ENCODE measurements at places on chromosomes 6 and 20.

DNA sequence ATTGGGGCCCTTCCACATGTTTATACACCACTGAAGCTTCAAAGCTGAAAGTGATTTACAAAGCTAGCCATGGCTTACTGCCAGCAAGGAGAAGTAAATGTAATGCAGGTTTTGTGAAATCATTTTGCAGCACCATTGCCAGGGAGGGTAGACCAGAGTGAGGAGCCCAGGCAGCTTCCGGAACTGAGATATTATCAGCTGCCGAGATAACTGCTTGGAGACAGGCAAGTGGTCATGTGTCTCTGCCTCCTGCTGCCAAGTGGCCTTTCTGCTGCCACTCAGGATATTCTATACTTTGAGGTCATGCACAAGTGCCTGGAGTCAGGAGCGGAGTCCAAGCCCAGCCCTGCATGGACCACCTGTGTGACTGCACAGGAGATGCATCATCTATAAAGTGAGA lies 160.2 kb downstream of the SYNDIG1 start:
- no peak for DNase-seq

- DNase-seq = no peak
Measured at GRCh38 chr6:106084106-106084988, 1.8 kb upstream of the PRDM1 start.

DNA sequence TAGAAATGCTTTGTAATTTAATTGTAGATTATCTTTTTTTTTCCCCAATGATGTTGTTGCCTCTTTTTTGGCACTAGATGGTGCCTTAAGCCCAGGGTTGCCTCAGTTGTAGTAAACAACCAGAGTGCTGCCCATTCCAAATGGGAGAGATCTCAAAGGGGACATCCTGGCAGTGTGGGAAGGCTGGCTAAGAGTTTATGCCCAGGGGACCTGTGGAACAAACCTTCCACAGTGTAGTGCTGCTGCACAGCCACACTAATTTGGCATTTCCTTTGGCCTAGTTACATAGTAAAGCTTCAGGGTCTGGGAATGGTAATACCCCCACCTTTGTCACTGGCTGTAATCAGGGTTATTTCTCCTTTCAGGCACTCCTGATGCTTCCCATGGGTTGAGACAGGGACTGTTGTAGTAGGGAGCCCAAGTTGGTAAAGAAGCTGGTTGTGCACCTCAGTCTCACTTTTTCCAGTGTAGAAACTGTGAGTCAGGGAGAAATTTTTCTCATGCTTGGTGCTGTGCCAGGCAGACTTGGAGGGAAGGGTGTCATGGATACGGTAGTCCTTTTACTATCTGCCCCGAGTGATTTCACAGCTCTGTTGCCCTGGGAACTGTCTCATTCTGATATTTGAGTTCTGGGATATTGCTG lies 177.8 kb upstream of the ECI2 start:
- peak; percentile 85 for DNase-seq

DNA sequence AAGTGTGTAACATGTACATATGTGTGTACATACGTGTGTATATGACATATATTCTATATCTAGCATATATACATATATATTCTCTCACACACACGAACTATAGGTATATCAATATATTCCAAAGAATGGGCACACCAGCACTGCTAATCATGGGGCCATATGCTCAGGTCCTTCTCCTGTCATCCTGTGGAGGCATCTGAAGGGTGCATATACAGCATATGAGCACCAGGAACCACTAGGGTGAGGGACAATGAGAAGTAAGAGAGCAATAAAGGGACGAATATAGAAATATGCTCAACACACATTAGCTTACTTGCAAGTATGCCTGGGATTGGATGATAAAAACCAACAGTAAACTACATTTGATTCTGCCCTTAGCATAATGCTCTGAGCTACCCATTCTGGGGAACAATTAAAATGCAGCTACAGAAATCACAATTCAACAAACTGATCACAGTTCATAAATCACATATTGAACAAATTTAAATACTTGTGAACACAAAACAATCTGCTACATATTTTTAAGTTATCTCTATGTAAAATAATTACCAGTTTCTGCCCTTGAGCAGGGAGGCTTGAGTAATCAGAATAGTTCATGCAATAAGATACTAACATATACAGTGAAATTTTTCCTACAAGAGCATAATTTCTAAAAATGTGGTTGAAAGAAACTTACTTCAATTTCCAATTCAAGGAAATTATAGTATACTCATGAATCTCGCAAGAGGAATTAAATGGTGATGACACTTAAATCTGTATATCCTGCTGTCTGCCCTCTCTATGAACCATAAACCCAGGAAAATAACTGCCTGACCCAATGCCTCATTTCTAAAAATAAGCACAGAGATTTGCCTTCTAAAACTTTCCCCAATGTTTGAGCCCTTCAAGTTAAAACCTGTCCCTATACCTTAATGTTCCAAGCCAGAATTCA lies 272.2 kb upstream of the THEMIS start:
- DNase-seq = no peak

DNA sequence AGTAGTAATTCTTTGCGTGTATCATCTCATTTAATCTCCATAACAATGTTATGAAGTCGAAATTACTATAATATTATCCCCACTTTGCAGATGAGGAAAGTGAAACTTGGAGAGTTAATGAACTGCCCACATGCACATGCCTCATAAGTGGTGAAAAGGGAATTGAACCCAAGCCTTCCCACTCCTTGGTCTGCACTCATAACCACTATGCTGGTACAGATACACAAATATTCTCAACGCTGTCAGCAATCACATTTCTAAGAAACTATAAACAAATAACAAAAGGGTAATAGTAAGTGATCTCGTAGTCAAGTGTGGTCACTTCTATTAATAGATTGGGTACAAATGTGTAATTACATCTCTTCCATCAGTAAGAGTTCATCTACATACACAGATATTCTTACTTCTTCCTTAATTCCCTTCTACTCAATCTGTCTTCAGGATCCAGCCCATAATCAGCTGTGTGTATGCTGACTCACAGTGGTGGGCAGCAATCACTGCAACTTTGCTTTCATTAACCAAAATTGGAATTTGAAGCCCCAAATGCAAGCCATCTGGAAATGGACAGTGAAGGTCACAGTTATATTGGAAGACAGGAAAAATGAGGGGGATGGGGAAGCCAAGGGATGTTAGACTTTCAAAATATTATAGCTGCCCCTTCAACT lies 6.6 kb downstream of the PRSS35 start:
- no peak for DNase-seq

DNA sequence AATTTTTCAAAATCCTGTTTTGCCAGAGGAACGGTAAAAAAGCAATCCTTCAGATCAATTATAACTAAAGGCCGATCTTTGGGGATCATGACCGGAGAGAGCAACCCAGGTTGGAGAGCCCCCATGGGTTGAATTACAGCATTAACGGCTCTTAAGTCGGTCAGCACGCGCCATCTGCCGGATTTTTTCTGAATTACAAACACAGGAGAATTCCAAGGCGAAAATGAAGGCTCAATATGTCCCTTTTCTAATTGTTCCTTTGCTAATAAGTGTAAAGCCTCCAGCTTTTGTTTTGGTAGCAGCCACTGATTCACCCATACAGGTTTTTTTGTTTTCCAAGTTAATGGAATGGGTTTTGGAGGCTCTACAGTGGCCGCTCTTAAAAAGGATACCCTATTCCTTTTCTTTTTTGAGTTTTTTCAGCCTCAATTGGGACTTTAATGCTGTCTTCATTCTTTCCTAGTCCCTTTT lies 16.9 kb upstream of the PTCRA start:
- DNase-seq = no peak

DNA sequence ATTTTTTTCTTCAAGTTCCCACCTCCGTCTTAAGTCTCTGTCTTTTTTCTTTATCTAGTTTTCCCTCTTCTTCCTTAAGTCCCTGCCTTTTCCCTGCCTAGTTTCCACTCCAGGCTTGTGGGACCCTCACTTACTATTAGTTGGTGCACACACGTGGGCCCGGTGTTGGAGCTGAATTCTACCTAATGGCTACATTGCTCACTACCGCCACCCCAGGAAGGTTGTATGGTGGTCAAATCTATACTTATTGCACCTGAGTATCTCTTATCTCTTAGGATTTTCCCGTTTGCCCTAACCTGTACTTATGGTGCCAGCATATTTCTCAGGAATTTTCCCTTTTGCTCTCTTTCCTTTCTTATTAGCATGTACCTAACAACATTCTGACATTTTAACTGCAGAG lies 692.8 kb downstream of the EPM2A start:
- DNase-seq = no peak

GRCh38 chr6:6843057-6843627 lies 254.6 kb downstream of the LY86 start:
- DNase-seq = no peak

DNA sequence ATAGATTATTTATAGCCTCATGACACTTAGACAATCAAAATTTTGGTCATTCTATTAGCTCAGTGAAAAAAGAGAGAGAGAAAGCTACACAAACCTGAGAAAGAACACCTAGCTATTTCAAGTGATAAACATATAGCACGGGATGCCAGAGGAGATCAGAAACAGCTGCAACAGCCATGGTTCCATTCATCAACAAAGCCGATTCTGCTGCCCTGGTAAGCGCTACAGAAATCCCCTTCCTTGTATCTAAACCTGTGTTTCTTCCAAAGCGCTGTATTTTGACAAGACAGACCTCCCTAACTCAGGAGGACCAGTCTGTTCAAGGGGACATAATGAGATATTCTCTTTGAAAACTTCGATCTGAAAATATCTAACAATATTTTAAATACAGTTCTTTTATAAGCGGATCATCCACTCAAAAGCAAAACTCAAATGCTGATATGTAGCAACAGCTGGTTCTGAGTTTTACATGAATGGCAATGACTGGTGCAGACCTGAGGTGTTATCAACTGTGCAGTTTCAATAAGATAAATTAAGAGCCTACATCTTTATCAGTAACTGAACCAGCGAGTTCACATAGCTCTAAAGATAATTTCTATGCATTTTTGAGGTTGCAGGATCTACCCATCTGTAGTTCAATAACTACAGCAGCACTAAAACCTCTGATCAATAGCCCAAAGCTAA lies 447.8 kb downstream of the FRK start:
- DNase-seq = no peak

DNA sequence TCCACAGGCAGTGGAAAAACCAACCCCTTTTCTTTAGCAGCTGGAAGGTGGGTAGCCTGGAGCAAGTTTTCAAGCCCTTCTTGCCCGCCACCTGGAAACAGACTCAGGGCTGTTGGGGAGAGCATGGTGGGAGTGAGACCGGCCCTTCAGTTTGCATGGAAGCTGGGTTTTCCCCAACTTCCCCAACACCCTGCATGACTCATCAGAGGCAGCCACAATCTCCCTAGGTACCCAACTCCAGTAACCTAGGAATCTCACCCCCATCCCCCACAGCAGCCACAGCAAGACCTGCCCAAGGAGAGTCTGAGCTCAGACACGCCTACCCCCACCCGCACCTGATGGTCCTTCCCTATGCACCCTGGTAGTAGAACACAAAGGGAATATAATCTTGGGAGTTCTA lies 86.3 kb upstream of the IRAK1BP1 start:
- DNase-seq = no peak

- DNase-seq = no peak
Measured at GRCh38 chr6:157994125-157994795, 12.6 kb downstream of the SYNJ2 start.

- no peak for DNase-seq
Measured at GRCh38 chr6:158474961-158475343, 84.9 kb upstream of the TMEM181 start.

- DNase-seq = no peak
Measured at GRCh38 chr20:19073584-19074218, 138.7 kb upstream of the SLC24A3 start.

DNA sequence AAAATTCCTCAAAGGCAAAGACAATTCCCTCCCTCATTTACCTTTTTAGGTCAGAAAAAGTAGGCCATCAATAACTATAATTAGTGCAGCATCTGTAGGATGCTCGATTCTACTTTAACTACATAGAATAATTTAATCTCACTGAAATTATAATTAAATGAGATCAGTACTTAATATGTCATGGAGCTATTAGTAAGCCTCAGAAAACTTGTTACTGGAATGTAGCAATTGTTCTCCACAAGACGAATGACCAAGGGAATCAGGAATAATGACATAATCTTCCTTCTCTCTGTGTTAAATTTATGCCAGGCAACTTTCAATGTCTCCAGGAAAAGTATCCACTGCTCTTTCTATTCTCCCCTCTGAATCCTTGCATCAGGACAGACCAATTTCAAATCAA lies 34.1 kb downstream of the SESN1 start:
- DNase-seq = no peak

GRCh38 chr20:59733351-59733750 lies 129.0 kb downstream of the PHACTR3 start:
- DNase-seq = no peak

DNA sequence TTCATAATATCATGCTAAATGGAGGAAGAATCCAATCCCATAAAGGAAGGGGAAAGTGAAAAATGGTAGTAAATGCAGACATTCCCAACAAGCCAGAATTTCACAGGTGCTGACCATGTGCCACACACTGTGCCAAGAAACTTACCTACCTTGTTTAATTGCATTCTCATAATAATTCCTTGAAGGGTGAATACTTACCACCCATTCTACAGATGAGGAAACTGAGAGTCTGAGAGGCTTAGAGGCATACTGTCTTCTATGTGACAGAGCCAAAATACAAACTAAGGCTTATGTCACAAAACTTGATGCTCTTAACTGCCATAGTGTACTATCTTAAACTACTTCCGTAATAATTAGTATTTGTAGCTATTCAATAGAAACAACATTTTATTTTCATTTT lies 454.7 kb downstream of the UTRN start:
- no peak for DNase-seq
